ENCODE measurements at places on chromosomes 2 and 18.

DNA sequence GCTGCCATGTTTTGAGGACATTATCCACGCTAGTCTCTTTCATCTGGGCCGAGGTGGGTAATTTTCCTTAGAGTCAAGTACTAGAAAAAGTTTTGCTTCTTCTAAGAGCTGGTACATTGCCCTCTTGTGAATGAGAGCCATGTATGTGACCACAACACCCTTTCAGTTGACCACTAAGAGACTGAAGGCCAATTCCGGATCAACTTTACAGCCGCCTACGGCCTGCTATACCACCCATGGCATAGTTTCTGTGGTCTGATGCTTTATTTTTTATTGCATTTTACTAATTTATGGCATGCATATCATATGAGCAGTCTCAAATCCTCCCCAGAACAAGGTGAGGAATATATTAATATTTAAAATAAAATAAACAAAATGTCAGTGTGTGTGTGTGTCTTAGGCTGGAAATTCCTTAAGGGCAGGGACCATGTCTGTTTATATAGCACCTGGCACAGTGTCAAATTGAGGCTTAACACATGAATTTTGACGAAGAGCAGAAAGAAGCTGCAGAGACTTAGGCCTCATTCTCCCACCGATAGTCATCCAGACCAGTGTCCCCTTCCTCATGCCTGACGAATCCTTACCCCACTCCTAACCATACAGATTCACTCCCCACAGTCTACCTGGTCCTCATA lies 35.4 kb downstream of the PSD4 start:
- DNase-seq = no peak

- no peak for DNase-seq
These were observed 223.5 kb downstream of the NDUFA10 start for GRCh38 chr2:239801404-239802184.

DNA sequence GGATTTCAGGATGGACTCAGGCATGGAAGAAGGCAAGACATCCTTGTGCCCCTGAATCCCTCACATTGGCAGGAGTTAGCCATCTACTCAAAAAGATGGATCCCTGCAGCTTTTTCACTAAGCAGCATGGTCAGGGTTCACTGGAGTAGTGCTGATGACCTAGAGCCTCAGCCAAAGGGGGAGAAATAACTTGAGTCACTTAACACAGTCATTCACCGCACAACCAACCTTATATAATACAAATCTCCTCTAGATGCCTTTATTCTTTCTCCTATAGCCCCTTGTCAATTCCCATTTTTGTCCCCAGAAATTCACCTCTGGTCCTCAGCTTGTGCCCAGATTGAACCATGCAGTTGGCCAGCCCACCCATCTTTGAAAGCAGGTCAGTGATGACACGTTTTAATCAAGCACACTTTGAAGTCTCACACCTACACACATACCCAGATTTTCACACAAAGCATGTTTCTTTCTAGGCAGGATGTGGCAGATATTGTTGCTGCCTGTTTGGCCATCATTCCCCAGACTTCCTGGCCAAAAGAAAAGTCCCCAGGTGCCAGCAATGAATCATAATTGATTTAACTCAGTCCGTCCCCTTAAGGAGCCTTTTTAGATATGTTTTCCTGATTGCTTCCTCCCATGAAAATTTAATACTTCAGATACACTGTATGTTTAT lies 84.2 kb downstream of the LBH start:
- no peak for DNase-seq

GRCh38 chr2:106193690-106193976 lies 468 bp downstream of the UXS1 start:
- peak; percentile 24 for DNase-seq

DNA sequence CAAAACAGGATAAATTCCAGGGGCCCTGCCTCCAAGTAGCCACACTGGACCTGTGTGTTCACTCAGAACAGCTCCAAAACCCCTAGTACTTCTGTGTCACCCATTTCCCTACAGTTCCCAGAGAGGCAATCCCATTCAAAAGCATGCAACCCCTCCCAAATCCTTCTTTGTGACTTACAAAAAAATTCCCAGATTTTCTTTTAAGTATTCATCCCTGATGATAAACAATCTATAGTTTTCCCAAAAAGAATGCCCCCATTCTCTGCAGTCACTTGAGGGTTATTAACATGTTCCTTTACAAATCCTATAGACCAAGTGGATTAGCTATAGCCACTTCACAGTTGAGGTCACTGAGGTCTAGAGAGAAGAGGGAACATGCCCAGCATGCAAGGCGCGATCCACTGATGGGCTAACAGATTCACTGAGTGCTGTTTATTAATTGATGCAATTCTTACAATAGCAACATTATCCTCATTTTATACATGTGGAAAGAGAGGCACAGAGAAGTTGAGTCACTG lies 85.4 kb downstream of the MYL12B start:
- DNase-seq = no peak

GRCh38 chr2:223166983-223167650 lies 115.1 kb downstream of the KCNE4 start:
- no peak for DNase-seq

DNA sequence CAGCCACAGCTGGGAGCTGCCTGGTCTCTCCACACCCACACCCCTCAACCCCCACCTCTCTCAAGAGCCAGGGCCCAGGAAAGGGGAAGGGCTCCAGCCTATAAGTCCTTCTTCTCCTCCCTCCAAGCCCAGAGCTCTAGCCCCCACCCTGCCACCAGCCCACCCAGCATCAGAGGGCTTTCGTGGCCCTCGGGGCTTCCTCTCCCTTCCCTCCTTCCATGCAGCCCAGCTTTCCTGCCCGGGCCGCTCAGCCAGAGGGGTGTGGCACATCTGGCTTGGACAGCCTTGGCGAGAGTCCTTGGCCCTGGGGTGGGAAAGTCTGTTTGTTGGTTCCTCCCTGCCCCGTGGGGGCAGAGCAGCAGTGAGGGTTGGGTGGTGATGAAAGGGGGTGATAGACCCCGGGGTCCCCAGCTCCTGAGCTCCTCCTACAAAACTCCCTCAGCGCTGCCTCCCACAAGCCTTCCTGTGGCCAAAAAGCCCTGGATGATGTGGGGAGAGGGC lies 7.0 kb downstream of the TNS1 start:
- DNase-seq = no peak

GRCh38 chr2:240990726-240991377 lies 7.6 kb upstream of the SNED1 start:
- DNase-seq = no peak

Measured in hindlimb muscle (tissue), 1 donor.